ENCODE measurements at places on chromosomes 3 and 15.

GRCh38 chr3:64093825-64094712 is 70.8 kb upstream of the PSMD6 start:
- no peak for DNase-seq

GRCh38 chr3:130828948-130829947 is 64.6 kb upstream of the ATP2C1 start:
- peak; percentile 80 for DNase-seq

GRCh38 chr3:136819731-136820679 is 1.1 kb downstream of the SLC35G2 start:
- DNase-seq = peak; percentile 67

- no peak for DNase-seq
Observed at GRCh38 chr3:149959443-149959842, 11.3 kb downstream of the PFN2 start.
